ENCODE measurements at places on chromosomes 4 and X.

GRCh38 chrX:74922922-74923543, 2.2 kb downstream of the NEXMIF start:
- no peak for DNase-seq

GRCh38 chr4:181608181-181608580, 635.0 kb upstream of the TENM3 start:
- no peak for DNase-seq

- DNase-seq = no peak
These were observed 93.0 kb upstream of the STS start for GRCh38 chrX:7054219-7055216.

DNA sequence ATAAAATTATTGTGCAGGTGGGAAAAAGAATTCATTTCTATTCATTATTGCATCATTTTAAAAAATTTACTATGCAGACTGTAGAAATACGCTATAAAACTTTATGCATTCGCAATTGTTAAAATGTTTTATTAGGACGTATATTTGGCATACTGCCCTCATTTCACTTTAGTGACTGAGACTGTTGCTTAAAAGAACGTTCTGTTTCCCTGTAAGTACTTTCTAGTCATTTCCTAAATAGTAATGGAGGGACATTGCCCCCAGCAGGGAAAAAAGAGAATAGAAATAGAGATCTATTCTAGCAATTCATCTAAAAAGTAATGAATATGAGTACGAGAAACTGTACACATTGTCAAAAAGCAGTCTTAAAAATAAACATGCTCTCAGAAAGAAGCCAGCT, 1295.8 kb upstream of the TENM3 start:
- no peak for DNase-seq

- no peak for DNase-seq
These were observed 14.1 kb downstream of the GAK start for GRCh38 chr4:917992-918391.

GRCh38 chr4:41362621-41363383, 106.1 kb downstream of the UCHL1 start:
- no peak for DNase-seq

DNA sequence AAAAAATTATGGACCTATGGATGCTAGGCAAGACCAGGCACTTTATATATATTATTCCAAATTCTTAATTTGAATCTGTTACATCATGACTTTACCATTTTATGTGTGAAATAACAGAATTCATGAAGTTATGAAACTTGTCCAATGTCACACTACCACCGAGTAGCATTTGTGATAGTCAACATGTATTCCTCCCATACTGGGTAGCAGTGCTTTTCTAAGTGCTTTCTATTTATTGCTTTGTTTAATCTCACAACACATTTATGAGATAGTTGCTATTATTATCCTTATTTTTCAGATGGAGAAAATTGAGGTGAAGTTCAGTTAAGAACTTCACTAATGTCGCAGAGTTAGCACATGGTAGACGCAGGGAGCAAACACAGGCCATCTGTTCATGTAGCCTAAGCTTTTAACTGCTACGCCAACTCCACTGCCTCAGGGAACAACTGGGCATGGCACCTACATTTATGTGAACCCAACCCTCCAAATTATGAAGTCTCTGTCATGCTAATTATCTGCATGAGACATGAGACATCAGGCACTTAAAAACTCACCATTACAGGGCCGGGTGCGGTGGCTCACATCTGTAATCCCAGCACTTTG, 20.8 kb downstream of the GUCY1A1 start:
- no peak for DNase-seq

DNA sequence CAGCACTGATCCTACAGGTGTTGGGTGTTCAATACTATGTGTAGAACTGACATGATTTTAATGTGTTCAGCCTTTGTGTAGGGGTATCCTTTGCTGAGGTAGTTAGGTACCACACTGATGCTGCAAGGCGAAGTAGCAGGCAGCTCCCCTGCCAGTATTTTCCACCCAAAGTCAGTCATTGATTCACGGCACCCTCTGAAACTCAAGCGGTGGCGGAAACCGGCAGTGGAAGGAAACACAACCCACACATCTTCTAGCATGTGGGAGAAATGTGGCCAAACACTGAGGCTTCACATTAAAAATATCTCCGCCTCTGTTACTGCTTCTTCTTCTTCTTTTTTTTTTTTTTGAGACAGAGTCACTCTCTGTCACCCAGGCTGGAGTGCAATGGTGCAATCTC, 126.3 kb downstream of the AASDH start:
- DNase-seq = no peak

GRCh38 chr4:138861135-138861534, 154.4 kb upstream of the NOCT start:
- no peak for DNase-seq

- DNase-seq = no peak
These were observed 2.5 kb upstream of the PLP1 start for GRCh38 chrX:103774070-103774642.

GRCh38 chr4:38665551-38666411, 1.8 kb downstream of the KLF3 start:
- DNase-seq = no peak

DNA sequence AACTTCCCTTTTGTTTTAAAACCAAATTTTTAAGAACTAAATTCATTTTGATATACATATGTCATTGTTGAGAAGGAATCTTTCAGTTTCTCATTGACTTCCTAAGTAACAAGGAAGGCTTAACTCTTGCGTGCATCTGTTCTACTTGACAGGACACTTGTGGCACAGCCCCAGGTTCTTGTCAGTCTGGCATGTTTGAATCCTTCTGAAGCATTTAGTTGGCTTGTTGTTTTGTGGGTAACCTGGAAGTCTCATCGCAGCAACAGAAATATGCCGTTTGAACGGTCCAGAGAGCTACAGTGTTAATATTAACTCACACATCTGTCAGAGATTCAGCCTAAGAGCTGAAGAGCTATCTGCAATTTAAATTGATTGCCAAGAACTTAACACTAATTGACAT, 76.0 kb downstream of the GLRA3 start:
- DNase-seq = no peak

GRCh38 chr4:78747475-78747922, 28.7 kb upstream of the BMP2K start:
- no peak for DNase-seq

DNA sequence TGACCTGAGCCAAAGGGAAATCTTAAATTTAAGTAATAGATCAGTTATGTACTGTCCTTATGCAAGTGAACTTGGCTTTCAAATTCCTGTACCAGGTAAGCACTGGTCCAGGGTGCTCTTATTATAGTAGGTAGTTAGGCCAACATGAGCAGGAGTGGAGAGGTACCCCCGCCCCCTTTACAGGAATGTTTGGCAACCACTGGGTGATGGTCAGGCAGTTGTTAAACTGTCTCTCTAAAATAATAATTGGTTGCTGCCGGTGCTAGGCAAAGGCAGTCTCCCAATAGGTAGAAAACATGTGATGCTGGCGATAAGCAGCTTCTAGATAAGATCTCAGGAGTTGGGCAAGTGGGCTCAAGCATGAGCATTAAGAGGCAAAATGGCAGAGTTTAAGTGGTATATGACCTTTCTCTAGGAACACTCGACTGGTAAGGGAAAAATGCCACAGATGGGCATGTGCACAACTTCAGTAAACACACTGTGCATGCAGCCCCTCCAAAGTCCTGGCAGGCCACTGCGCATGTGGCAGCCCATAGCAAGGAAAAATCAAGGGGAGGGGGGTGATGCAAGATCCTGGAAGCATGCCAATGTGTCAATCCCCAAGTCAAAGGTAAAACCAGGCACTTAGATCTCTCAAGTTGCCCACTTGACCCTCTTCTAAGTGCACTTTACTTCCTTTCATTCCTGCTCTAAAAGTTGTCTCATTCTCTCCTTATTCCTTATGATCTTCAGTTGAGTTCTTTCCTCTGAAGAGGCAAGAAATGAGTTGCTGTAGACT, 1239.7 kb downstream of the C4orf33 start:
- no peak for DNase-seq

GRCh38 chr4:88675543-88675942, 22.1 kb downstream of the NAP1L5 start:
- no peak for DNase-seq

DNA sequence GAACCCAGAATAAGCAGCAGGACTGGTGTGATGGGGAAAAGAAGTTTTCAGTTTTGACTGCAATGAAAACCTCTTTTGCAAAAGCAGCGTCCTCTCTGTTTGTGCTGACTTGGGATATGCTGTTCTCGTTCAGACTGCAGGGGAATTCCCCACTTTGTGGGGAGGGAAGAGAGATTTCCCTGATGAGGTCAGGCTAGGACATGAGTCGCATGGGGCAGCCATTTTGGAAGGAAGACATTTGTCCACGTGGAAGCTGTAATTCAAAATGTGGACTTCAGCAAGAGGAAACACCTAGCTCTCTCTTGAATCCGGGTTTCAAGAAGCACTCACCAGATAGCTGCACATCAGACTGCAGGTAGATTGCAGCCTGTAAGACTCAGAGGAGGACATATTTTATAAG, 39.3 kb downstream of the ING2 start:
- DNase-seq = no peak

GRCh38 chr4:117421706-117422105, 336.3 kb upstream of the TRAM1L1 start:
- DNase-seq = no peak

- no peak for DNase-seq
These were observed 161.6 kb downstream of the SMIM20 start for GRCh38 chr4:26075583-26075982.

DNA sequence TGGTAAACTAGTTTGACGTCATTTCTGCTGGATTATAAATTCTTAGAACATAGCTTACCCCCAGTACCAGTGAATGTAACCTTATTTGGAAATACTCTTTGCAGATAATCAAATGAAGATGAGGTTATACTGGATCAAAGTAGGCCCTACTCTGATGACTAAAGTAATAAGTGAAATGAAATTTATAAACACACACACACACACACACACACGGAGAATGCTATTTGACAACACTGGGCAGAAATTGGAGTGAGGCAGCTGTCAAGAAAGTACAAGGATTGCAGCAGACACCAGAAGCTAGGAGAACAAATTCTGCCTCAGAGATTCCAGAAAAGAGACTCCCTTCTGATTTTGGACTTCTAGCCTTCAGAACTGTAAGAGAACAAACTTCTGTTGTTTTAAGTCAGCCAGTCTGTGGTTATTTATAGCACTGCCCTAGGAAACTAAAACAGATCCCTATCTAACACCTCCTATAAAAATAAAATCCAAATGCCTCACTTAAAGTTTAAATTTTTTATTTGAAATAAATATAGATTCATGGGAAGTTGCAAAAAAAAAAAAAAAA, 448.6 kb downstream of the PCDH18 start:
- no peak for DNase-seq

- DNase-seq = no peak
These were observed 5.2 kb upstream of the TMEM156 start for GRCh38 chr4:39037491-39037825.

- no peak for DNase-seq
These were observed 29.6 kb downstream of the PDGFC start for GRCh38 chr4:156941940-156942548.

DNA sequence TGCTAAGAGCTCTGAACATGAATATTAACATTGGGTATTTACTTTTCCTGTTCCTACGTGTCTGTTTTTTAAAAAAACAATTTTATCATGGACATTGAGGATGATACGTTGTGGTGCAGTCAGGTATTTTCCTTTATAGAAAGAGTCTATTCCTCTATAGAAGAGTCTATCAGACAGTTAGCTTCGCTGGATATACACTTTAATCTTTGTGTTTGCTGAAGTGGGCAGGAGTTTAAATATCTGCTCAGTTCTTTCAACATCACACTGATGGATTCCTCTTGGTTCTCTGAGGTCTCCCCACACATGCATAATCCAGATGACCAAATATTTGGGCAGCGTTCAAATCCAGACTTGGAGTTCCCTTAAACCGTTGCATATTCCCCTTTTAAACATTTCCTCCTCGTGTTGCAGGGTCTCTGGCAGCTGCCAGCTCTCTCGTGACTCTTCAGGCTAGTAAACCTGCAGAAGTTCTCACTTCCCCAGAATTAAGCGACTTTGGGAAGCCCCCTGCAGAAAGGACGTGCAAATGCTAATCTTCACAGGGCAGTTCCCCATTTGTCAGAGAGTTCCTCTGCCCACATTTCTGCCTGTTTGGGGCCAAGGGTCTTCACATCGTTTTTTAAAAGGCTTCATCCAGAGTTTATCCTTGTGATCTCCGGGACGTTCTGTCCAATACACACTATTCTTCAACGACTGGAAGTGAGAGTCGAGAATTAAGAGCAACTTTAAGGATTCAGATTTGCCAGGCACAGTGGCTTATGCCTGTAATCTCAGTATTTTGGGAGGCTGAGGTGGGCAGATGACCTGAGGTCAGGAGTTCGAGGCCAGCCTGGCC, 20.5 kb upstream of the DHRSX start:
- no peak for DNase-seq

DNA sequence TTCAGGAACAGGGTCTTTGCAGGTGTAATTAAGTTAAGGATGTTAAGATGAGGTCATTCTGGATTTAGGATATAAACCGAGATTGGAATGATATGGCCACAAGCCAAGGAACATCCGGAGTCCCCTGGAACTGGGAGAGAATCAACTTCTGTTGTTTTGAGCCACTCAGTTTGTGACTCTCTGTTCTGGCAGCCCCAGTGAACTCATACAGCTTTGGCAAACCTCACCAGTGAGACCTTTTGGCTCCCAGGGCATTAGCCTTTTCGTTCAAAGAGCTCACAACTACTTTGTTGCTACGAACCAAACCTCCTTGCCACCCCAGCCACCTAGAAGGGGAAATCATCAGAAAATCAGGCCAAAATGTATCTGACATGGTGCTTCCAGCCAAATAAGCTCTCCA, 80.4 kb downstream of the MTMR1 start:
- no peak for DNase-seq

DNA sequence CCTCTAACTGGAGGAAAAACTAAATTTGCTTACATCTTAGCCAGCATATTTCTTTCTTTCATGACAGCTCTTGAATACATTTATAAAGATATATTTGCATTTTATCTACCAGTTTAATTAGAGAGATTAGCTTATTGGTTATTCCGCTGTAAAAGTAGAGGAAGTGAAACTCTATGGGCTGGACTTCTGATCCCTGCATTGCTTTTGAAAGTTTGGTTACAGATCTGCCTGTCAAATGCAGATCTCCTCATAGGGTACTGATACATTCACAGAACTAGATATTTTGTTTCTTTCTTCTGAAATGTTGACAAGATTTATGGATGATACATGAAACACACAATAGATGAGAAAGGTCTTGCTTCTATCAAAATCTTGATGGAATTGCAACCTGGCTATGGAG, 581.4 kb upstream of the AADAT start:
- no peak for DNase-seq

DNA sequence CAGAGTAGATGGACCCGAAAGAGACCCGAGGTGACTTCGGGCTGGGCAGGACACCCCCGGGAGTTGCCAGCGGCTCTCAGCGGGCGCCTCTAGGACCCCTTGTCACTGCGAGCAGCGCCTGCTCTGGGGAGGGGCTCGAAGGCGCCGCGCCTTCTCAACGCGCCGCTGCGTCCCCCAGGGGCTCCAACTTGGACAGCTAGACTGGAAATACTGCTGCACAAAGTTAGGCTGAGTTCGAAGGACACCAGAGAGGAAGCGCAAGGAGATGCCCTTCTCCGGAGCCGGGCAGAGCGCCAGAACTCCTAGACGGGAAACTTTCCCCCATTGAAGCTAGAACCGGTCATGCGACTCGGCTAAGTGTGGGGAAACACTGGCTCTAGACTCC, 493 bp upstream of the KCNIP4 start:
- DNase-seq = no peak

Measured in stimulated activated CD4-positive, alpha-beta T cell treated with anti-CD3 and anti-CD28 coated beads, Interleukin-1b, Interleukin-23, amount 100 ng/mL, for 1 hour (primary cell).